ENCODE measurements at places on chromosomes 3 and 15.

DNA sequence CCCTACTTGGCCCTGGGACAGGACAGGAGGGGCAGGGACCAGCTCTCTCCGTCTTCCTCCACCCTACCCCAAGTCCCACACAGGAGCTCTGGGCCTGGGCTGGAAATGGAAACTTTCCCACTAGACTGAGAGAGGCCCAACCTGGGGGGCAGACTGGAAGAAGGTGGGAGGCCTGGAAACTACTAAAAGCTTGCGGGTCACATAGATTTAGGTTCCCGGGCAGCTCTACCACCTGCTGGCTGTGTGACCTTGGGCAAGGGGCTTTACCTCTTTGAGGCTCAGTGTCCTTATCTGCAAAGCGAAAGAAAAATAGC lies 49.9 kb upstream of the CCDC174 start:
- no peak for DNase-seq

- no peak for DNase-seq
Observed at GRCh38 chr3:17290894-17291293, 406.1 kb downstream of the PLCL2 start.

DNA sequence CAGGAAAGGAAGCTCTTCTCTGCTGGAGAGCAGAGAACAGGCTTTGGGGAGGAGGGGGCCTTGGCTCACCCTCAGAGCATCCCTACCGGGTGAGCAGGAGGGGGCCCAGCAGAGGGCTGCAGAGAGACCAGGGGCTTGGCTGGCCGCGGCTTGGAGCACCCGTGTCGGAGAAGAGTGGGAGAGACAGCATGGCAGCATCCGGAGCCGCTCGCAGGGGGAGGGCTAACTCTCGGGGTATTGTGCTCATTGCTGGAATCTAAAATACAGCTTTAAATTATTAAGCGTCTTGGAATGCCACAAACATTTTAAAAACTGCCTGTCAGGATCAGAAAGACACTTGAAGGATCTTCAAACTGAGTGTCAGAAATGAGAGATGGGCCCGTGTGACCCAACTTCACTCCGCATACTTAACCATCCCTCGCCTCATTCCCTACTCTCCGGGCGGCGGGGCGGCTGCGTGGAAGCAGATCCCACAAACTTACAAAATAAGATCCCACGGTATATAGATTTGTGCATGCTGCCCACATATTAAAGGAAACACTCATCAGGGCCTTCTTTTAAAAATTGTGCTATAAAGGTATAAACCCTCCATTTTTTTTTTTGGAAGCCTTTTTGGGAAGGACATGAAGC lies 53.9 kb downstream of the EIF4E3 start:
- no peak for DNase-seq

- DNase-seq = no peak
Observed at GRCh38 chr15:35170207-35170606, 85.1 kb upstream of the NANOGP8 start.

- DNase-seq = no peak
Observed at GRCh38 chr3:158573714-158574113, 2.7 kb downstream of the MLF1 start.

DNA sequence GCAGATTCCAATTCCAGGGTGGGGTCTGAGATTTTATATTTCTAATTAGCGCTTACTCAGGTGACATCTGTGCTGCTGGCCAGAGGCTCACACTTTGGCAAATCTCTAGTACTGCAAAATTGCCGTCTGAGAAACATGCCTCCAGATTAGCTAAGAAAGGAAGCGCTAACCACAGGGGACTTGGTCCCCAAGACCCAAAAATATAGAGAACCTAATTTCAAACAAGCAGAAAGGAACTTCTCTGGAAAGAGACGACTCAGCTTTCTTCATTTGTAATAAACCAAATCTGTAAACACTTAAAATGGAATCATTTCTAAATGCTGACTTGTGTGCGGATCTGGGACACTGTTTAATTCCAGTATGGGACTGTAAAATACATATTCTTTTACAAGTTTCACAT lies 55.7 kb downstream of the B3GNT5 start:
- no peak for DNase-seq

DNA sequence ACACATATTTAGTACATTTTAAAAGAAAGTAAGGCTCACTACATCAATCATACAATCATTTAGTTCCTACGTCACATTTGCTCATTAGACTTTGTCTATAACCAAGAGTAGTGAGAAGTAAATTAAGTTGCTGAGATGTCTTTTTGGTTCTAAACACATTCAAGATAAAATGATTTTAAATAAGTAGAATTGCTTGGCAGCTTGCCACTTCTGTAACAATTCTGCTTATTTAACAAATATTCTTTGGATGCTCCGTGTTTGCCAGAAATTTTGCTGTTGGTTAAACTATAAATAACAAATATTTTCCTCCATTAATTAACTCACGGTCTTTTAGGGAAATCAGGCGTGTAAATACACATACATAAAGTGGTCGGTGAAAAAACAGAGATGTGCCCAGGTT lies 18.3 kb downstream of the SUCNR1 start:
- DNase-seq = no peak

DNA sequence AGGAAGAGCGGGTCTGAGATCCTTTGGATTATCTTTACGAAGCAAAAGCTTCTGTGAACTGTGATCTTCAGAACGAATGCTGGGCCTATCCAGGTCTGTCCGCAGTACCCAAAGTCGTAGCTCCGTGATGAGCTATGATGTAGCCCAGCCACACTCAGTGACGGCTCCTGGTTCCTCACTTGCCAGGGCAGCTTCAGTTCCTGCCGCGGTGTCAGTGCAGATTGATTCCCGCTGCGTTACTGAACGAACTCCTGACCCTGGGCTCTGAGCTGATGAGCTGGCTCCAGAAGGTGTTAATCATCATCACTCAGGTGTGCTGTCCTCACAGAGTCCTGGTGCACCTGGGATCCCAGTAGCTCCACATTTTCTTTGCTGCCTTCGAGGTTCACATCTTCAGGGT lies 45.0 kb downstream of the TMEM44 start:
- DNase-seq = no peak

- no peak for DNase-seq
Observed at GRCh38 chr3:135944831-135945230, 20.7 kb upstream of the PPP2R3A start.

DNA sequence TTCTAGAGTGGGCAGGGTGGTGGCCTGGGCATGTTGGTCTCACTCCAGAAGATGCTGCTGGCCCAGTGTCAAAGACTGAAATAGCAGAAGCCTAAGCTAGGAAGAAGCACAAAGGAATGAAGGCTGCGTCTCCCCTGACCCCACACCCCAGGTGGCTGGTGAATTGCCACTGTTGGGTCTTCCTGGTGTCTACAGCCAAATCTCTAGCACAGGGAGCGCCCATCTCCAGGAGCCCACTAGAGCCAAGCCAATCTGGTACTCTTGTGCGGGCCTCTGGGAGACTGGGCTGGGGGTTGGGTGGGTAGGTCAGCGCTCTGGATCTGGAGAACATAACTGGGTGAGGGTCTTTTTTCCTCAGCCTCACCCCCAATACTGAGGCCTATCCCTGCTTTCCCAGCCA lies 894 bp downstream of the TUSC2 start:
- no peak for DNase-seq

- no peak for DNase-seq
Observed at GRCh38 chr3:123653221-123653682, 68.4 kb upstream of the HACD2 start.

- DNase-seq = no peak
Observed at GRCh38 chr3:70620367-70620766, 307.9 kb upstream of the MDFIC2 start.

DNA sequence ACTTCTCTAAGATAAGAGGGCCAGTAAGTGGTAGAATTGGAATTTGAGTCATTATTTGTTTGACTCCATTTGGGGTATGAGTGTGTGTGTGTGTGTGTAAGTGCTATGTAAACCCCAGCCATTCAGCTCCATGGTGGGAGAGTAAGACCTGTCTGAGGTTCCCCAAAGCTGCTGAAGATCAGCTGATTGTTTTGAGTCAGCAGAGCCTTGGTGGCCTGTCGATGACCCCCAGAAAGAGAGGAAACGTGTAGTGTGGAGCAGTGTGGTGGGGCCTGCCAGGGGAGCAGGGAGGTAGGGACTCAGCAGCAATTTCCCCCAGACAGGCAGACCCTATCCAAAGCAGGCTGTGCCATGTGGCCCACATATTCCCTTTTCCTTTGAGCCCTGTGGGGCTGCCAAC lies 5.3 kb downstream of the DVL3 start:
- DNase-seq = no peak

DNA sequence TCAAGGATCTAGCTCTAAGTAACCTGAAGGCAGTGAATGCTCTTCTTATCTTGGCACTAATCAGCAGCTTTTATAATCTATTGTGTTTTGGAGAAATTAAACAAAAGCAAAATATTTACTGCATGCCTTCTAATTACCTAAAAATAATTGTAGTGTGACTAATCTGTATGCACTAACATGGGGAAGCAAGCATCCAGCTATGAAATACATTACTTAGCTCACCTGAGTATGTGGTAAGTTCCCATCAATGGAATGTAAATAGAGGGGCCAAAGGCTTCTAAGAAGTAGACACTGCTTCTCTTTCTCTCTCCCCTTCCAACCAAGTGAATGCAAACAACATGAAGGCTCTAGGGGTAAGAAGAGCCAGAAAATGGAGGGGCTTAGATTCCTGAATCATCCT lies 165.6 kb downstream of the STAG1 start:
- DNase-seq = no peak

DNA sequence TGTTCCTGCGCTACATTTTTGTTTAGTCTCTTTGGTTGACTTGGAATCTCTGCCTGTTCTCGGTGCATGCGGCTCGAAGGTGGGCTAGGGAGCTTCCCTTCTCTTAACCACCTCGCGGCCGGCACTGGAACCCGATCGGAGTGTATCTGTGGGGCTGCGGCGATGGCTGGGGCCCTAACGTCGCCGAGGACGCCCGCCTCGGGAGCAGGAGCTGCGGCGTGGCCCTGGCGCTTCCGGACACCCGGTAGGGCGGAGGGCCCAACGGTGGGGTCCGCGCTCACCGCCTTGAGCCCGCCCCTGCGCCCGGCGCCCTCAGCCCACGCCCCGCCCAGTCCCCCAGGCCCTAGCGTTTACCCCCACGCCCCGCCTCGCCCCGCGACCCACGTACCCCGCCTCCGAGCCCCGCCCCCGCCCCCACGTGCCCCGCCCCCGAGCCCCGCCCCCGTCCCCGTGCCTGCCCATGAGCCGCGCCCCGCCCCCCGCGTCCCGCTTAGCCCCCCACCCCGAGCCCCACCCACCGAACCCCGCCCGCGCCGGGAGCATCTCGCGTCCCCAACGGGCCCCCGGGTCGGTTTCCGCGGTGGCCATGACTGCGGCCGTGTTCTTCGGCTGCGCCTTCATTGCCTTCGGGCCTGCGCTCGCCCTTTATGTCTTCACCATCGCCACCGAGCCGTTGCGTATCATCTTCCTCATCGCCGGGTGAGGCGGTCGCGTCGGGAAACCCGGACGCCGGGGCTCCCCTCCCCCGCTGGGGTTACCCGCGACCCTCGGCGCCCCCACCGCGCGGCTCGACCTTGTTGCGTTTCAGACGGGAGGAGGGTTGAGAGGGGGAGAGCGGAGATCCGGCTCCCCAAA lies at the start of gene APH1B:
APH1B (plus strand) TSS at position 568 of the 855 bp plus-strand sequence; CDS start at position 587, 19 bp downstream.
- DNase-seq = no peak

- DNase-seq = no peak
Observed at GRCh38 chr15:70422342-70422741, 324.6 kb upstream of the TLE3 start.

DNA sequence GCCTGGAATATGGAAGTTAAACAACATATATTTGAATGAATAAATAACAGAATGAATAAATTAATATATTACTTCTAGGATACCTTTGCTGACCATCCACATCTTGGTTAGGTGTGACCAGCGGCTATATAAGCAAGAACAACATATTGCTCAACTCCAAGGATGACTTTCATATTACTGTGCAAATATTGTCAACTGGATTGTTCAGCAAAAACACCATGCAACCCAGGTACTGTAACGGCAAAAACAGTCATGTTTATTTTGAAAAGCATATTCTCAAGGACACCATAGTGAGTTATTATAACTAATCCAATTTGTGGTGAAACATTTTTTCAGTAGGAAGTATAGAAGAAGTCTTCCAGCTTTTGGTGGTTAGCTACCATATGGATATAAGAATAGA lies 907.9 kb downstream of the IGSF11 start:
- no peak for DNase-seq

GRCh38 chr3:98259707-98260106 lies 4.3 kb upstream of the OR5H6 start:
- no peak for DNase-seq

GRCh38 chr3:13077431-13078162 lies 4.4 kb upstream of the IQSEC1 start:
- DNase-seq = no peak

DNA sequence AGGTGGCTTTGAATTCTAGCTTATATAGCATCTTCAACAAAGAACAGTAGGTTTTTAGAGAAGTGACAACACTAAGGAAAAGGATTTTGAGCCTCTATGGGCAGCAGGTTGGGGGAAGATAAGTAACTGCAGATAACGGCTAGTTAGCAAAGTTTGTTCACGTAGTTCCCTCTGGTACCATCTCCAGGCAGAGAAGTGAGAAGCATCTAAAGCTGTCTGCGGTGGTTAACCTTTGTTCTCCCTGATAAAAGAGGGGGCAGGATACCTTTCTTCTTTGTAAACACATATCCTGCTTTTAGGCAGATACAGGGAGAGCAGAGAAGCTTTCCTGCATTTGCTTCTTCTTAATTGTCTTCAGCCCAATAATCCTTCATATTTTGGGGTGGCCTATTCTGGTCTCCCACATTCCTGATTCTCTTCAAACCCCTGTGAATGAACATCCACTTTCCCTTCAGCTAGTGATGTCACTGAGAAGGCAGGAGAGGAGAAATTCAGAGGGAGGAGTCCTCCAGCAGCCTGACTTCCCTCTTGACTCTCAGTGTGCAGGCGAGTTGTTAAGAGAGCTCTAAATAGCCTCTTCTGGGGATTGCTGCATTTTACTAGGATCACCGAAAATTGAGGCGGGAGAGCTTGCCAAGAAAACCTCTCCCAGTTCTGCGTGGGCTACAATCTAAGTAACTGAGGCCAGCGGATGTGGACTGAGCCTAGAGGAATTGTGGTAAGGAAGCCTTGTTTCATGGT lies 393.7 kb upstream of the C2CD4B start:
- DNase-seq = no peak
